ENCODE measurements at places on chromosomes 2 and 18. TPM values are rescaled to one million over a fixed set of nuclear protein-coding genes. Genes with fewer than 3 reads are reported as not detected.
A peak's percentile ranks its signal among the peaks of the same experiment; 100 is the strongest.

The BCL2 gene
- 42.7 TPM for total RNA-seq

The FTCDNL1 gene
- total RNA-seq: 1.9 TPM

DNA sequence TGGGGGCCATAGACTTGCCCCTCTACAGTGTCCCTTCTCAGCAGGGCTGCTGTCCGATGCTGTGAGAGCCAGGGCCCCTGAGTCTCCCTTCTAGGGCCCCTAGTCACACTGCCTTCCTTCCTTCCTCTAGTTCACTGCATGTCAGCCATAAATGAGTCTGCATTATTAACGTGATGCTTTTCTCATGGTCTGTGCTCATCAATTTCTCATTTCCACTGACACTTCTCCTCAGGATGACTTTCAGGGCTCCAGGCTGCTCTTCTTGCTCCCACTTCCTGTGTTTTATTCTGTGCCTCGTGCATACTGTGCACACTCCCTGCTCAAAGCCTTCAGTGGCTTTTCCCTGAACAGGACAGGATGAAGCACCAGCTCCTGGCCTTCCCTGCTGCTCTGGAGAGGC, 146.5 kb downstream of the FAM210A start:
- no peak for DNase-seq

- peak; percentile 99 for DNase-seq
Observed at GRCh38 chr2:71226965-71227560, at the start of gene PAIP2B. PAIP2B (minus strand) TSS chr2:71227103; CDS start chr2:71202589, 24,514 bp downstream.

- no peak for DNase-seq
Observed at GRCh38 chr2:152445791-152446201, 110.8 kb downstream of the FMNL2 start.

DNA sequence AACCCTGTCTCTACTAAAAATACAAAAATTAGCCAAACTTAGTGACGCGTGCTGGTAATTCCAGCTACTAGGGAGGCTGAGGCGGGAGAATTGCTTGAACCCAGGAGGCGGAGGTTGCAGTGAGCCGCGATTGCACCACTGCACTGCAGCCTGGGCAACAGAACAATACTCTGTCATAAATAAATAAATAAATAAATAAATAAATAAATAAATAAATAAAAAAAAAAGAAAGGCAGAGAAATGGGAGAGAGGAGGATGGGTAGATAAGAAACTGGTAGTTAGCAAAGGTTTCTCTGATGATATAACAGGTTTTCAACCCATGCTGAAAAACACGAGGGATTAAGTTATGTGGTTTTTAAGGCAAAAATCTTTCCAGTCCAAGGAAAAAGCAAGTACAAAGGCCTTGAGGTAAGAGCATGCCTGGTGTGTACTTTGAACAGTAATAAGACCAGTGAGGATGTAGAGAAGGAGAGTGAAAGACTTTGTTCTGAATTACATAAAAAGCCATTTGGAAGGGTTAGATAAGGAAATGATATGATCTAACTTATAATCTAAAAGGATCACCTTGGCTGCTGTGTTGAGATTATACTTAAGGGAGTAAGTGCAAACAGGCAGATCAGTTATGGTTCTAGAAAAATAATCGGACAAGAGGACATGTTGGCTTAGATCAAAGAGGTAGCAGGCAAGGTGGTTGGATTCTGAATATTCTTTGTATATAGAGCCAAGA, 159.3 kb downstream of the PTH2R start:
- no peak for DNase-seq

The ATOH8 gene
- total RNA-seq: not detected

The NCKAP5 gene
- total RNA-seq: not detected

GRCh38 chr2:162795312-162795711, 43.3 kb downstream of the KCNH7 start:
- no peak for DNase-seq

The RAX gene
- not detected for total RNA-seq

The FLACC1 gene
- total RNA-seq: 10.0 TPM

DNA sequence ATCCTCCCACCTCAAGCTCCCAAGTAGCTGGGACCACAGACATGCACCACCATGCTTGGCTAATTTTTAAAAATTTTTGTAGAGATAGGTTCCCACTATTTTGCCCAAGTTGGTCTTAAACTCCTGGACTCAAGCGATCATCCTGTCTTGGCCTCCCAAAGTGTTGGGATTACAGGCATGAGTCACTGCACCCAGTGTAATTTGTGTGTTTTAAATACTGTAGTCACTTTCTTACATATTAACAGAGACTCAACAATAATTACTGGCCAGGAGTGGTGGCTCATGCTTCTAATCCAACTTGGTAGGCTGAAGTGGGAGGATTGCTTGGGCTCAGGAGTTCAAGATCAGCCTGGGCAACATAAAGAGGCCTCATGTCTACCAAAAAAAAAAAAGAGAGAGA, 293.0 kb downstream of the RDH14 start:
- no peak for DNase-seq

DNA sequence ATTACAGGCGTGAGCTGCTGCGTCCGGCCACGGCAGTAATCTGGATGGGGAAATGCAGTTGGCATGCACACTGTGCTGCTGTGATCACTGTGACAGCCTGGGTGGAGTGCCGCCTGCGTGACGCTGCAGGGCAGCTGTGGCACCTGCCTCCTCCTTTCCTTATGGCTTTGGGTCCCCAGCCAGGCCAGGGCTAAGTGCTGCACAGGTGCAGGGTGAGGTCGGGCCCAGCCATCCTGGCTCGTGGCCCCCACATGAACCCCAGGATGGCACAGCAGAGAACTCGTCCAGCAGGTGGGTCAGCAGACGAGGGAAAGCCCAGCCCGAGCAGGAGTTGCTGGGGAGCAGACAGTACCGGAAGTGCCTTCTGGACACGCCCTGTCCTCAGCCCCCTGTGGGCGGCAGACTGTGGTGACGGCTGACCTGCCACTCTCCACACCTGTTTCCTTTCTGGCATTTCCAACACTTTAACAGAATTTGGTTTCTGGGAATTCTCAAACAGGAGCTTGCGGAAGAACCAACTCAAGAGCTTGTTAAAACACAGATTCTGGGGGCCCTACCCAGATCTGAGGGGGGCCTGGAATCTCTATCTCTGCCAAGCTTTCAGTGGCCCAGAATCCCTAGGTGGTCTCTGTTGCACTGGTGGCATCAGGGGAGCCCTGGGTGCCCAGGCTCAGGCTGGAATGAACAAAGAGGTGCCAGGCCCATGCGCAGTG, 16.9 kb downstream of the HS1BP3 start:
- no peak for DNase-seq

DNA sequence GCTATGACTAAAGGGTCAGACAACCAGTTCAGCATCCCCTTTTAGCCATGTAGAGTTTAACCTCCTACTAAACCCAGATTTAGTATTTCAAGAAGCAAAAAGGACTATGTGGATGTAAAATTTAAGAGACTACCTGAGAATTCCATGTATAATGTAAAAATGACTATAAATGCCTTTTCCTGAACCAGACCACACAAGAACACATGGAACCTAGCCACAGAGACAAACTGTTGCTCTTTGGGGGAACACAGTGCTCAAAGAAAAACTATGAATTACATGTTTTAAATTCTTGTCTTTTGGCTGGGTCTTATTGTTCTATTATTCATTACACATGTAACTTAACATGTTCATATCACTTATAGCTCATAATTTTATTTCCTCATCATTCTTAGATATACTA, 192.8 kb downstream of the DNER start:
- no peak for DNase-seq

The OR6B2 gene
- not detected for total RNA-seq

The TCF4 gene
- total RNA-seq: 0.58 TPM

The ZNF236 gene
- total RNA-seq: 29.1 TPM

DNA sequence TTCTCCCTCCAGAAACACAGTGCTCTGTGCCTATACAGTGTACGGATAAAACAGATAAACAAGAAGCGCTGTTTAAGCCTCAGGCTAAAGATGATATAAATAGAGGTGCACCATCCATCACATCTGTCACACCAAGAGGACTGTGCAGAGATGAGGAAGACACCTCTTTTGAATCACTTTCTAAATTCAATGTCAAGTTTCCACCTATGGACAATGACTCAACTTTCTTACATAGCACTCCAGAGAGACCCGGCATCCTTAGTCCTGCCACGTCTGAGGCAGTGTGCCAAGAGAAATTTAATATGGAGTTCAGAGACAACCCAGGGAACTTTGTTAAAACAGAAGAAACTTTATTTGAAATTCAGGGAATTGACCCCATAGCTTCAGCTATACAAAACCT, 70.7 kb downstream of the TANK start:
- no peak for DNase-seq

DNA sequence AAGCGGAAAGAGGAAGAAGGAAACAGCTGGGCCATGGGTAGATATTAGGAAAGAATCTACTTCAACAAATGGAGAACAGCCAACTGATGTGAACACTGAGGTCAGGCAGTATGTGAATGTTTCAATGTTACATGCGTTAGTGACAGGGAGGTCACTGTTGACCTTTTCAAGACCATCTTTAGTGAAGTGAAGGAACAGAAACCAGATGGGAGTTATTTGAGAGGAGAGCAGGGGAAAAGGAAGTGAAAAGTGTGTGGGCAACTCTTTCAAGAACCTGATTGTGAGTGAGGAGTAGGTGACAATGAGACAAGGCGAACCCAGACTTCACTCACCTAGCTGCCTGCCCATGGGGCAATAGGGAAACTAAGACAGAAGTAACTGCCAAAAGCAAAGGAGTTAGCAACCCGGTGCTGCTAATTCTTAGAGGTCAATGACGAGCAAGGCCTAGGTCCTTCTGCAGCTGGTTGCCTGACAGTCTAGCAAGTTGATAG, 67.0 kb downstream of the SP3 start:
- DNase-seq: no peak

DNA sequence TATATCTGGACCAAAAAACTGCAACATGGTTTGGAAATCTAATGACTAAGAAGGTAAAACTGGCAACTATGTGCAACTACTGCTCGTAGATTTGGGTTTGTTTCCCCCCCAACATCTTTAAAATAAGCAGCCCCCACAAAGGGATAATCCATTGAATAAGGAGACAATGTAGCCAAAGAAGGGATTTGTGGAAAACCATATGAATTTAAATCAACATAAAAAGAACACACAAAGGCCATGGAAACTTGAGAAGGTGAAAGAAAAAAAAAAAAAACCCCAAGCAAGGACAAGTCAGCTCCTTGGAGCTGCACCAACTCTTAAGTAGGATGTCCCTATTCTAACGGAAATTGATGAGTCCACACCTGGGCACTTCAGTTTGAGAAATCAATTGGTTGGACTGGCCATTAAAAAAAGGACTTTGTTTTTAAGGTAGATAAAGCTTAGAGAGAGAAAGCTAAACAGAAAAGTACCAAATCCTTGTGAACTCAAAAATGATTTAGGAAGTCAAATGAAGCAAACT, 53.7 kb upstream of the ST8SIA5 start:
- no peak for DNase-seq

- DNase-seq: no peak
Observed at GRCh38 chr2:236173729-236174607, 5.8 kb upstream of the GBX2 start.

DNA sequence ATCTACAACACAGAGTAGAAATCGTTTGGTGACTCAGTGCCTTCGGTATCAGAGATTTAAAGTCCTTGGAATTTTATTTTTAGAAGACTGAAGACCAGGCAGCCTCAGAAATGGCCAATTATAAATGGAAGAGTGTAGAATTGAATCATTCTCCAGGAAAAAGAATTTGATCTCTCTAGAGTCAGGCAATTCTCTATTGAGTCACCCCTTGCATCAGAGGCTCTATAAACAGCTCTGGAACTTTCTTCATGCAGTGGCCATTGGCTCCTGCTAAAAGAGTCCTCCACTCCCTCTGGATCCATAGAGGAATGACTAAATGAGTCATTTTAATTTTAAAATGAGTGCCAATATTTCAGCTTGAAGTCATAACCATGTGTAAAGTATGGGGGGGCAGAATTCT, 816.2 kb downstream of the TDRD15 start:
- DNase-seq: no peak

The PRSS56 gene
- not detected for total RNA-seq

- DNase-seq: no peak
Observed at GRCh38 chr18:79917853-79918614, 33.4 kb downstream of the SLC66A2 start.

DNA sequence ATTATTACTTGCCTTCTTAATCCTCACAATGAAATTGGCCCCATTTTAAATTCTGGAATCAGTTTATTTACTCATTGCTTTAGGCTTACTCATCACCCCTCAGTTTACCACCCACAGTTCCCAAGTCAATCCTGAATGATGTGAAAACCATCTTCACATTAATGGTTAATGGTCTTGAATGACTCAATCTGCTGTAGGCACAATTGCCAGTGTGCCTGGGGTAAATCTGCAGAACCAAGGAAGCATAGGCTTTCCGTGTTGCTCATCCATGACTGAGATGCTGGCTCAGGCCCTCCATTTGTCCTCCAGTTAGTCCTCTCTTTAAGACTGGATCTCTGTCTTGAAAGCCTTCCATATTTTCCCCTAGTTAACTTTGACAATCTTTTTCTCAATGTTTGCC, 164.5 kb downstream of the PMAIP1 start:
- no peak for DNase-seq

DNA sequence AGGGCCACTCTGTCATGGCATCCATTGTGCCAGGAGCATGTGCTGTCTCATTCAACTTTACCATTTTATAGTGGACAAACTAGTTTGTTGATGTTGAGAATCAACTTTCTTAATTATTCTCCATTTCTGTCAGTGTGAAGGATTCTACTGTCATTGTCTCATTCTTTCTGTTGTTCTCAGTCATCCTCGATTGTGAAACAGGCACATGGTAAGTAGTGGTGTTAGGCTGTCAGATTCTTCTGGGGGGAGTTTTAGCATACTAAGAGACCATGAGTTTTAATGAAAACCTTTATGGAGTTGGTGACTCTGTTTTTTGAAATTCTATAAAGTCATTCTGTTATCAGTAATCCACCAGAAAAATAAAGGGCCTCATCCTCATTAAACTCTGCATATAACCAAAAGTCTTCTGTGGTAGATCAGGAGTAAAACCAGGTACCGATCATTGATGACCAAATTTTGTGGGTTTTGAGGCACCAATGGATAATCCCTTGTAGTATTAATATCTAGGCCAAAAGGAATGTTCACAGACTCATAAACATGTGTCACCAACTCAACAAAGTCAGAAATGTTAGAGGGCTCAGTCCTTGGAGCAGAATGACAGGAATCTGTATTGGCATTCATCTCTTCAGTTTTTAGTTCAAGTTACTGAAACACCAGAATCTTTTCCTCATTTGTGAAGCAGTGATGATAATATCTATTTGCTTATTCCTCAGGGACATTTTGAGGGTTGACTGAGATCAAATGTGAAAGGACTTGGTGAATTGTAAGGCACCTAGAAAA, 73.2 kb downstream of the CERS6 start:
- no peak for DNase-seq

DNA sequence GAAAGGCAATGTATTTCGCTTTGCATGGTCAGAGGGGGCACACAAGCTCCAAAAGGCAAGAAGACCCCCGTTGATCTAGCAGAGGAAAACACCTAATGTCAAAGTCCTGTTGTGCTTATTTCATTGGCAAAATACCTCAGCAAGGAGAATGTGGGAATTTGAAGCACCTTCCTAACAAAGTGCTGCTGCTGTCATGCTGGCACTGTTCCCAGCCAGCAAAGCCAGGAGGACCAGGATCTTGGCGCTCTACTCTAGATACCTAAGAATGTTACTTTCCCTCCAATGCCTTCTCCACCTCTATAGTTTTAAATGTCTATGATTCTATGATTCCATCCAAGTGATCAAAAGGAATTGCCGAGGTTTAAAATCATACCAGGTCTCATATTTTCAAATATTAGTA, 867.9 kb upstream of the POU3F3 start:
- DNase-seq: no peak

All from CD4-positive, alpha-beta memory T cell (primary cell).